ENCODE measurements at places on chromosomes 7 and 10. TPM values are rescaled to one million over a fixed set of nuclear protein-coding genes. Genes with fewer than 3 reads are reported as not detected.
A peak's percentile ranks its signal among the peaks of the same experiment; 100 is the strongest.

DNA sequence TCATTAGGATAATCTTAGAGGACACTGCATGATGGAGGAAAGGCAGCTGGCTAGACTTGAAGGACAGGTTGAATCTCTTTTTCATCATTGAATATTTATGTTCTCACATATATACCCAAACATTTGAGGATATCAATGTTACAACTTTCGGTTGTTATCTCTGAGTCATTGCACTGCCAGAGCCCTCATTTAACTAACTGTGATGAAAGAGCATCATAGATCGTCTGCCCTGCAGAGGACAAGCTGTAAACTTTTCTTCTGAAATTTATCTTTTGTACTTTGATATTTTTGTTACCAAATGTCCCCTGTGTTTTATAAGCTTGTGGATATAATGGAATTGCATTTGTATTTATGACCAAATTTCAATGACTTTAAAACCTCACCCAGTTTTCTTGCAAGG, 298.7 kb downstream of the PHF14 start:
- no peak for DNase-seq

DNA sequence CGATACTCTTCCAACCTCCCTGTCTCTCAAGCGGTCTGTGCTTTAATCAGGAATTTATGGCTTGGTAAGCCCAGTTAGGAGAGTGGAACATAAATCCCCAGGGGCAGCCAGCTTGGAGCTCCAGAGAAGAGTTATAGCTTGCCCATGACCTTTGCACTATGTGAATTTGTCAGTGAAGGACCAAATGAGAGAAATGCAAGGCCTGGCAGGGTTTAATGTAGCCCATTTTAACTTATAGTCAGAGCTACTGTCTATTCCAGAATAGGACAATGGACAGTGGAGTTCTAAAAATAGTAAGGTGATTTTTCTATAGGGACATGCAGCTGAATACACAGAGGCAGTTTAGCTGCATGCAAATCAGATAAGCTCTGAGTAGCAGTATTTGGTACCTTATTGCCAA, 142.6 kb upstream of the CAV2 start:
- no peak for DNase-seq

Gene FAM237B
- not detected for total RNA-seq

Gene BAIAP2L1
- total RNA-seq = 1.6 TPM

DNA sequence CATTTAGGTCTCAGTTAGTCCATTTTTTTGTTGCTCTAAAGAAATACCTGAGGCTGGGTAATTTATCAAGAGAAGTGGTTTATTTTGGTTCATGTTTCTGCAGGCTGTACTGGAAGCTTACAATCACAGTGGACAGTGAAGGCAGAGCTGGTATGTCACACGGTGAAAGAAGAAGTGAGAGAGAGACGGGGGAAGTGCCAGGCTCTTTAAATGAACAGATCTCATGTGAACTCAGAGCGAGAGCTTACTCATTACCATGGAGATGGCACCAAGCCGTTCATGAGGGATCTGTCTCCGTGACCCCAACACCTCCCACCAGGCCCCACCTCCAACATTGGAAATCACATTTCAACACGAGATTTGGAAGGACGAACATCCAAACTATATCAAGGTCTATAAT, 18.9 kb upstream of the PNLIPRP3 start:
- DNase-seq = no peak

Gene ACTR3C
- 1.00 TPM for total RNA-seq

Gene MEOX2
- 38.2 TPM for total RNA-seq

GRCh38 chr7:158388072-158388471, 199.6 kb downstream of the PTPRN2 start:
- DNase-seq = no peak

- no peak for DNase-seq
Measured at GRCh38 chr7:47652591-47652990, 70.7 kb upstream of the TNS3 start.

GRCh38 chr7:44574287-44574872, 672 bp upstream of the DDX56 start:
- no peak for DNase-seq

Gene CPVL
- total RNA-seq = 44.9 TPM

Gene CDHR3
- total RNA-seq = 3.7 TPM

DNA sequence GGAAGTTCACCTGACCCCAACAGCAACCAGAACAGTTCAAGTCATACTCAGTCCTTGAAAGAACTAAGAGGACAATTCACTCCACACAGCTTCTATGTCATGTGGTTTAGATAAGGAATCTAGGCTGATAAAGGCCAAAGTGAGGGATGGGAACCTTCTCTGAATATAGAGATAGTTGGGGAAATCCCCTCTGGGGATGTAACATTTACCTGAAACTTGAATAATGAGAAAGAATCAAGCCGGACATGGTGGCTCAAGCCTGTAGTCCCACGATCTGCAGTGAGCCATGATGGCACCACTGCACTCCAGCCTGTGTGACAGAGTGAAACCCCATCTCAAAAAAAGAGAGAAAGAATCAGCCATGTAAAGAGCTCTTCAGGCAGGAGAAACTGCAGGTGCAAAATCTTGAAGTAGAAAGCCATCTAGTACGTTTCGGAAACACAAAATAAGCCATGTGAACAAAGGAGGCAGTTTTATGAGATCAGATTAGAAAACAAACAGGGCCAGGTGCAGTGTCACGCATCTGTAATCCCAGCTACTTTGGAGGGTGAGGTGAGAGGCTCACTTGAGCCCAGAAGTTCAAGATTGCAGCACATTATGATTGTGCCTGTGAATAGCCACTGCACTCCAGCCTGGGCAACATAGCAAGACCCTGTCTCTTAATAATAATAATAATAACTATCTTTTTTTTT, 4.5 kb upstream of the DNMBP start:
- DNase-seq = no peak

DNA sequence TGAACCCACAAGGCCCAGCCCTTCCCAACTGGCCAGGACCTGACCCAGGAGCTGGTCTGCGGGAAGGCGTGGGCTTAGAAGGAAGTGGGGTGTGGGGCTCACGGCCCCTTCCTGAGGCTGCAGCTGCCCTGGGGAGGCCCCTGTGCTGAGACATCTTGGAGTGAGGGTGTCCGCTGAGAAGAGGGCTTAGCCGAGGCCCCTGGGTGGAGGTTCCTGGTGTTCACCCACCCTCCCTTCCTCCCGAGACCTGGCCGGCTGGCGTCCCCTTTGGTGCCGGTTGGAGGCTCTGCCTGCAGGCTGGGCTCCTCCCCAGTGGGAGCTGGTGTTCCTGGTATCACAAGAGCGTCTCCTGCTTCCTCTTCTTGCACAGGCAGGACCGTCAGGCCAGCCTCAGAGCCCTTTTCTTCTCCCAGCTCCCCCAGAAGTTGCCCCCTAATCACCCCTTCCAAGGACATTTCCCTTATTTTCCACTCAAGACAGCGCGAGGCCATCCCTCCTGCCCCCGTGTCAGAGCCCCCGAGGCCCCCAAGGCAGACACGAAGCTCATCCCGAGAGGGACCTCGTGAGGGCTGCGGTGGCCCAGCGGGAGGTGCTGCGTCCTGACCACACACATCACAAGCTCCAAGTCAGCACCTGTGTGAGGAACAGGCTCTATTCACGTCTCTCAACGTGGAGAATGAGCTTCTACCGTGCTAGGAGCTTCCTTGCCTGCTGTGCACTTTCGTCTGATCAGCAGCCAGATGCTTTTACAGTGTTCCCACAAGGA, 25.1 kb upstream of the FAM20C start:
- peak; percentile 85 for DNase-seq

Gene PKD2L1
- total RNA-seq = not detected

DNA sequence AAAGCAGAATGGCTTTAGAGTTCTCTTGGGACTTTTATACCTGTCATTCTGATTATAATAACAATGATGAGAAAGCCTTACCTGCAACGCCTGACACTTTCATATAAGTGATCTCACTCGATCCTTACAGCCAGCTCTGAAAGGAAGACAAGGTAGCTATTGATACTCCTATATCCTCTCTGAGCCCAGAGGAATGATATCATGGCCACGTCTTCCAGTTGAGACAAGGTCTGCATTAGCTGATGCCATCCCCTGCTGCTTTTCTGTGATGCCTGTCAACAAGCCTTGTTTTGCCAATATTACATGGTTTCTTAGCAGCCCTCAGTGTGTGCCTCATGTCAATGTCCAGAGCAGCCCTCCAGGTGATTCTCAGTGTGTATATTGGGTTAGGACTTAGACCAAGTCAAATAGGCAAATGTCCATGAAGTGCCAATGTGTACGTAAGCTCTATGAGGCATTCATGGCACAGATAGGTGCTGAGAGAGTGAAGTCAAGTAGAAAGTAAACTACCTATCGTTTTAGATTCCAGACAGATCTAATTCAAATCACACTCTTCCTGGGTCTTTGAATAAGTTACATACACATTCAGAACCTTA, 405.9 kb downstream of the ADRA2A start:
- no peak for DNase-seq

DNA sequence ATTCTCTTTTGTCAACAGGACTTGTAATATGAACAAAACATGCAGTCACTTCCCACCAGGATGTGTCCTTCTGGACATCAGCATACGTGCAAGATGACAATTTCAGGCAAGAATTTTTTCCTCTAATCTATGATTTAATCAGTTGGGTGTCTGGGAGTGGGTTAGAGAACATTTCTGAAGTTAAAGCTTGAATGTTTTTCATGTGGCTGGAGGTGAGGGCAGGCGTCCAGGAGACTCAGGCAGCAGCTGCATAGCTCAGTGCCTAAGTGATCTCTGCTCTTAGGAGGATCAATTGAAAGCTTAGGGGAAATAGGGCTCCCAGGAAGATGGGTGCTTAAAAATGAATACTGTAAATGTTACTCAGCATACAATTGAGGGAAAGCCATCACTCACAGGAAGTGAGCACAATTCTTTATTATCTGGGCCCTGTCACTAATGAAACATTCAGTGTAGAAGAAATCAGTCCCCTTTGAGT, 457.6 kb upstream of the KLF6 start:
- DNase-seq = no peak

GRCh38 chr10:7102557-7103349, 308.1 kb downstream of the SFMBT2 start:
- DNase-seq = no peak

DNA sequence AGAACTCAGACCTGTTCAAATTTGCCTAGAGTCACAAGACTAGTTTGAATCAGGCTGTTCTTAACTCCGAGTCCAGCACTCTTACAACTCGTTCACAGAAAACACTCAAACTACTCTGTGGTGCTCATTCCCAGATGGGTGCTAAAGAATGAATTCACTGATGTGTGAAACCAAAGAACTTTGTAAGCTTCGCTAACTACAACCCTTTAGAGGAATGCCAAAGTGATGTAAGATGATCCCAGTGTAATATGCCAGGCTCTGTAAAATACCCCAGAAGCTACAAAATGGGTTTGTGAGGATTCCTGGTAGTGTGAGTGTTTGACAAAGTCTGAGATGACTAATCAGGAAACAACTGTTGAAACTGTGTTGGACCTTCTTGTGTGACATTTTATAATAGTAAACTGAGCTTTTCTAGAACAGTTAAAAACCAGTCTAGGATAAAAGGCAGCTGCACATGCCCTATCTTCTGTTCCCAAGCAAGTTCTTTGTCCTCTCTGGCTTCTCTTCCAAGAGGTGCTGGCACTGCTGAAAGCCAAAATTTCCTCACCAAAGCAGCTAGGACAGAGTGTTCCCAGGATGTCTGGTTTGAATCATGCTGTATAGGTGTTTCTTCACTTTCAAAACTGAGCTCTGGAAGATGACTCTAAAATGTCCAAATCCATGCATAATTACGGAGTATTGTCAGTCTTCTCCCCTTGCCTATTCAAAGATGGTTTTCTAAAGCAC, 527.6 kb downstream of the SORCS1 start:
- DNase-seq = no peak

Gene EPHB4
- total RNA-seq = 31.4 TPM

GRCh38 chr10:109914966-109915365, 8.3 kb downstream of the XPNPEP1 start:
- DNase-seq = no peak

- no peak for DNase-seq
Measured at GRCh38 chr10:107442035-107442505, 277.6 kb upstream of the SORCS1 start.

- no peak for DNase-seq
Measured at GRCh38 chr10:6729861-6730344, 149.8 kb upstream of the PRKCQ start.

Gene AP4M1
- total RNA-seq = 15.5 TPM

GRCh38 chr10:18976696-18977251, 71.8 kb upstream of the MALRD1 start:
- no peak for DNase-seq

DNA sequence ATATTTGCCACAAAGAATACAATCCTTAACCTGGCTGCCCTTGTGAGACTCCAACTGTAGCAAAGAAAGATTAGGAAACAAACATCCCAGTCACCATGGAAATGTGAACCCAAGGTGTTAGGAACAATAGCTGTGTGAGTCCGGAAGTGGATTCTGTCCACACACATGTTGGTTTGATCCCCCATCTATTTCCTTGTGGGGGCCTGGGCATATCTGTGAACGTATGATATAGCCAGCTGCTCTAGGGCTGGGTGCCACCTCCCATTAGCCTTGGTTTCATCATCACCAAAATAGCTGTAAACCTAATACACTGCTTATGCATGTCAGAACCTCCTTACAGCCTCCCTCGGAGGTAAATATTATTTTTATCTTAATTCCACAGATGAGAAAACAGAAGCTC, 26.4 kb downstream of the GRK5 start:
- DNase-seq = peak; percentile 25

DNA sequence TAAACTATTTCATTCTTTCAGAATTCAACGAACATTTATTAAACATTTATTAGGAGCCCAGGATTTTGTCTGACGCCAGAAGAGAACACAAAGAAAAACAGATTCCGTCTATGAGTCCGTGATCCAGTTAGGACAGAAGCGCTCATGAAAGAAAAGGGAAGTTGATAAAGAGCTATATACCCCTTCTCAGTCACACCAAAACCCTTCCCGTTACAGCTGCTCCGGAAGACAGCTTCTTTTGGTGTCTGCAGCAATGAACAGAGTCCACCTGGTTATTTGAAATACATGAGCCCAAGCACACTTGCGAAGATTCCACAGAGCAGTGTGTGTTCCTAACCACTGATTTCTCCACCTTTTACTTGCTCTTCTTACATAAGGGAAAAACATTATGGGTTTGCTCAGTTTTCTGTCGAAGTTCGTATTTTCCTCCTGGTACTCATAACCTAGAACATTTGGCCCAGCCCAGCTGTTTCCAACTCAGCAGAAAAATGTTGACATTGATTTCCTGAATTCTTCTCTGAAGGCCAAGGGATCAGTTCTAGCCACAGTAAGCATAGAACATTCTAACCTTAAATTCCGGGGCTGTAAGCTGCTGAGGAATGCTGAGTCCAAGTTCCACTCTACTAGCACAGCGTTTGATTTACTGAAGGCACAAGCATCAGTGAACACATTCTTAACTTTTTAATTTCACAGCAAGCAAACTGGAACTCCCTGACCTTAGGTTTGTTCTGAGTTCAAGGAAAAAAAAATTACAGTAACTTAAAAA, 206.5 kb downstream of the SORCS1 start:
- no peak for DNase-seq

- DNase-seq = no peak
Measured at GRCh38 chr7:12768948-12769347, 81.5 kb downstream of the ARL4A start.

DNA sequence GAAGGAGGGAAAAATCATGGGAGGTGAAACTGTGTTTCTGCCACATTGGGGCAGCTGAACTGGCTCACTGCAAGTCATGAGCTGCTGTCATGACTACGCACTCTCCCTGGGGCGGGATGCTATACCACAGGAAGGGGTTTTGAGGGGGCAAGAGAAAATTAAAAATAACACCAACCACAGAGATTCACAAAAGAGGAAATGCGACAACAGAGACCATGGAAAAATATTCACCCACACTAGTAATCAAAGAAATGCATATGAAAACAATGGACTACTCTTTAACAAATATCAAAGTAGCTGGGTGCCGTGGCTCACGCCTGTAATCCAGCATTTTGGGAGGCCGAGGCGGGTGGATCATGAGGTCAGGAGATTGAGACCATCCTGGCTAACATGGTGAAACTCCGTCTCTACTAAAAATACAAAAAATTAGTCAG, 65.2 kb upstream of the TM9SF3 start:
- DNase-seq = no peak

Data from posterior vena cava (tissue), 2 donors.